Kidney (tissue), 22 donors: ENCODE measurements at places on chromosomes 7 and 10. TPM values are rescaled to one million over a fixed set of nuclear protein-coding genes. Genes with fewer than 3 reads are reported as not detected.
A peak's percentile ranks its signal among the peaks of the same experiment; 100 is the strongest.

The FGFR2 gene
- polyA plus RNA-seq, result 20.2 TPM

The FANK1 gene
- 8.6 TPM for polyA plus RNA-seq

- DNase-seq, result peak; percentile 96
These were observed at the start of the genes CPSF4 and PTCD1 for GRCh38 chr7:99438573-99439480. Gene CPSF4, plus strand, starts transcription at chr7:99438943. Its CDS starts 140 bp downstream, at chr7:99439083. Gene PTCD1, minus strand, starts transcription at chr7:99438798. Its CDS starts 3,556 bp downstream, at chr7:99435242.

The CFAP70 gene
- 8.7 TPM for polyA plus RNA-seq

DNA sequence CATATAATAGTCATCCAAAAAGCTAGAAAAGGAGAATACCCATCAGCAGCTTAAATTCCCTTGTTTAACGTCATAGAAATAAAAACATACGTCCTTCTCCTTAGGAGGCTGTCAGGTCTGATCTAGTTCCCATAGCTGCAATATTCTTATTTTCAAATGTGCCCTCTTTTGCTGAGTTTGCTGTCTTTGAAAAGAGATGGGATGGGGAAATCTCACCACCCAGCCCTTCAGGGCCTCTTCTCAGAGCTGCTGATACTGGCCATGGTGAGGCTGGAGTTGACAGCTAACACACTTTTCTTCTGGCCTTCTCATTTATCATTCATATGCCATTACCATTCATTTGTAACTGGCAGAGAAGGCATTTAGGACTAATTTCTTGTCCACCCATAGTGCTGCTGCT, 5.1 kb upstream of the PCGF5 start:
- DNase-seq, result no peak

DNA sequence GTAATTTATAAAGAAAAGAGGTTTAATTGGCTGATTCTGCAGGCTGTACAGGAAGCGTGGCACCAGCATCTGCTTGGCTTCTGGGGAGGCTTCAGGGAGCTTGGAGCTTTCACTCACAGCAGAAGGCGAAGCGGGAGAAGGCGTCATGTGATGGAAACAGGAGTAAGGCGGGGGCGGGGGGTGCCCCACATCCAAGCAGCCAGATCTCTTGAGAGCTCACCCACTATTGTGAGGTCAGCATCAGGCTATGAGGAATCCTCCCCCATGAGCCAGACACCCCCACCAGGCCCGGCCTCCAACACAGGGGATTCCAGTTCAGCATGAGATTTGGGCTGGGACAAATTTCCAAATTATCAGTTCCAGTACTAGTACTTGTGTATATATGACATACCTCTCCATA, 46.2 kb downstream of the WDR37 start:
- no peak for DNase-seq

GRCh38 chr7:99083733-99084132, 60.2 kb downstream of the SMURF1 start:
- DNase-seq, result no peak
